ENCODE measurements at places on chromosomes 16 and 17.

DNA sequence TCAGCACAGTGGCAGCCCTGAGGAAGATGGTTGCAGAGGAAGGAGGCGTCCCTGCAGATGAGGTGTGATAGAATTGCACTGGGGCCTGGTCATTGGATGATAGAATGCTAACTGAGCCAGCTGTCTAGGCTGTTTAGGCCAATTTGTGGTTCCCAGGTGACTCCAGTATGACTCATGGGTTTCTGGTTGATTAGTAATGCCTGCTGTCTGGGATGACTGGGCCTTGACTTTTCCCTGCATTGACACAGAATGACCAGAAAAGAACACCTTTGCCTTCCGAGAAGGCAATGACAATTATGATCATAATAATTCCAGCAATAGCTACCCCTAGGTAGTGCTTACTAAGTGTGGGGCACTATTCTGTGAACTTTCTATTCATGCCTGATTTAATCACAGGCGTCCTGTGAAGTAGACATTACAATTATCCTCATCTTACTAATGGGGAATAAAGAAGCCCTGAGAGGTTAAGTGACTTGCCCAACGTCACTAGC lies 31.5 kb downstream of the USP43 start:
- DNase-seq: no peak

GRCh38 chr17:30380643-30381339 lies 2.1 kb downstream of the CPD start:
- no peak for DNase-seq

GRCh38 chr16:81450783-81451491 lies 6.3 kb downstream of the CMIP start:
- no peak for DNase-seq

GRCh38 chr17:80558046-80558445 lies 13.4 kb downstream of the RPTOR start:
- DNase-seq: no peak
